Endothelial cell (in vitro differentiated cells): ENCODE measurements at places on chromosomes 6 and 20. TPM values are rescaled to one million over a fixed set of nuclear protein-coding genes. Genes with fewer than 3 reads are reported as not detected.

Gene GSTA2
- total RNA-seq: not detected

Gene TRIM15
- not detected for total RNA-seq

Gene EYS
- not detected for total RNA-seq

- peaks cover 24% of the 10 kb centered on the region for H3K4me1 ChIP-seq
- peaks cover 11% of the 10 kb centered on the region for H3K36me3 ChIP-seq
- H3K27me3 ChIP-seq: peaks cover 4% of the 10 kb centered on the region
- H3K27ac ChIP-seq: no peak overlapping the region
- no peak overlapping the region for H3K4me3 ChIP-seq
- no peak for DNase-seq
Measured at GRCh38 chr6:167643716-167644115, 183.0 kb upstream of the AFDN start.

- DNase-seq: no peak
- H3K27ac ChIP-seq: no peak overlapping the region
- H3K36me3 ChIP-seq: peaks cover 3% of the 10 kb centered on the region
Measured at GRCh38 chr6:36319436-36319762, 17.3 kb downstream of the BNIP5 start.

DNA sequence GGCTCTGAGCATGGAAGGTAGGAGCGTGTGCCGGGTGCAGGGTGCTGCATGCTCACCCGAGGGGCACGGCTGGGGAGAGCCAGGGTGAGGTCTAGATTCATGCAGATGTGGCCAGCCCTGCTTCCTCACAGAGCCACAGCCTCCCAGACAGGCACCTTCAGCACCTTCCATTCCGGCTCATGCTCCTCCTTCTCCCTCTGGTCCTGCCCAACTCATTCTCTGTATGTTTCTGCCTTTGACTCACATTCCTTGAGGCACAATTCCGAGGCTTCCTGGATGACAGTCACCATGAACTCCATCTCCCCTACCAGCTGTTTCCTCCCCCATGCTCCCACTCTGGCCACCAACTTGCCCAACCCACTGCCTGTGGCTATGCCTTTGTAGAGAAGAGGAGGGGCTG is 35.4 kb downstream of the DACT2 start:
- peaks cover 13% of the 10 kb centered on the region for H3K27me3 ChIP-seq
- DNase-seq: no peak
- H3K36me3 ChIP-seq: no peaks in the 10 kb centered on the region
- no peak overlapping the region for H3K4me3 ChIP-seq
- H3K27ac ChIP-seq: no peak overlapping the region

DNA sequence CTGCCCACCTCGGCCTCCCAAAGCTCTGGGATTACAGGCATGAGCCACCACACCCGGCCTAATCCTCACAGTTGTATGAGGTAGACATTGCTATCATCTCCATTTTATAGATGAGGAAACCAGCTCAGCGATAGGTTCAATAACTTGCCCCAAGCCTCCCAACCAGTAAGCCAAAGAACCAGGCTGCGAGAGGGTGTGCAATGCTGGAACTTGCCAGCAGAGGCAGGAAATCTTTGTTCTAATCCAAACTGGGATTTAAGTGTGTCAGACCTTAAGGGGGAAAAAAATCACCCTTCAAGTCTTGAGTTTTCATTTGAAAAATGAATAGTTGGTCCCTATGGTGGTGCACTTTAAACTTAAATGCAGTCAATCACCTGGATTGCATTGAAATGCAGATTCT is 20.1 kb upstream of the RNGTT start:
- no peak overlapping the region for H3K27ac ChIP-seq
- H3K4me3 ChIP-seq: no peak overlapping the region
- H3K4me1 ChIP-seq: no peaks in the 10 kb centered on the region
- no peaks in the 10 kb centered on the region for H3K36me3 ChIP-seq

DNA sequence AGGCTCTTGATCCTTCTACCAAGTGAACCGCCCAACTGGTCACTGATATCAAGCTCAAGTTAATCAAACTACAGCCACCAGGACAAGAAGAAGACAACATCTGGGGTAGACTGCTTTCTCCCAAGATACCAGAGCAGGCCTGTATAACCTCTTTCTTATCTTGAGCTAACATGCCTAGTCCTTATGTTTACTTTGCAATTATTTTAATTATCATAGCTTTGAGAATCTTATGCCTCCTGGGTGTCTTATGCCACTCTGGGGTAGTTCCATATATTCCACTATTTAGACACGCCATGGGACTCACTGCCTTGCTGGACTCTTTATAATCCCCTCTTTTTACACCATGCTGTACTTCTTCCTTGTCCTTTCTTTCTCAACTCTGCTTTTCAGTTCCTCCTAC is 41.5 kb upstream of the ECI2 start:
- H3K27ac ChIP-seq: no peak overlapping the region
- DNase-seq: no peak
- peaks cover 2% of the 10 kb centered on the region for H3K27me3 ChIP-seq
- peaks cover 22% of the 10 kb centered on the region for H3K4me1 ChIP-seq

DNA sequence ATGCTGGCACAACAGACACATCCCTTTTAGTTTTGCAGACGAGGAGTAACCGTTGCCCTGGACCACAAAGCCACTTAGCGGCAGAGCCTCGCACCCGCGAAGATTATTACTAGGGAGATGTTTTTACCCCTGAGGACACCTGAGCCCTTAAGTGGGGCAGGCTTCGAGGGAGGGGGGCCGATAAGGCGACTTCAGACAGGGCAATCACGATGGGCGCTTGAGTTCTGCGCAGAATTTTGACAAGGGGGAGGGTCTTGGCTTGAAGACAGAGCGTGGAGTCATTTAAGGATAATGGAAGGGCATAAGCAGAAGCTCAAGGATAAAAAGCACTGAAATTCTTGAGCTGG is 650 bp upstream of the TTK start:
- peak overlapping the region; percentile 49 for H3K27ac ChIP-seq
- no peak for DNase-seq
- peak overlapping the region; percentile 95 for H3K4me3 ChIP-seq
- H3K4me1 ChIP-seq: peaks cover 11% of the 10 kb centered on the region

GRCh38 chr20:62498874-62499273 is 23.1 kb upstream of the GATA5 start:
- peaks cover 13% of the 10 kb centered on the region for H3K27me3 ChIP-seq
- no peak overlapping the region for H3K27ac ChIP-seq
- H3K4me1 ChIP-seq: peaks cover 7% of the 10 kb centered on the region
- peaks cover 4% of the 10 kb centered on the region for H3K36me3 ChIP-seq
- no peak for DNase-seq
- H3K4me3 ChIP-seq: no peak overlapping the region

- H3K4me3 ChIP-seq: no peak overlapping the region
- no peaks in the 10 kb centered on the region for H3K36me3 ChIP-seq
- H3K4me1 ChIP-seq: peaks cover 2% of the 10 kb centered on the region
- no peak for DNase-seq
Measured at GRCh38 chr6:118596774-118597320, 48.8 kb downstream of the PLN start.

GRCh38 chr20:21526776-21527175 is 12.9 kb upstream of the NKX2-2 start:
- peaks cover 12% of the 10 kb centered on the region for H3K27me3 ChIP-seq
- H3K36me3 ChIP-seq: no peaks in the 10 kb centered on the region
- no peak overlapping the region for H3K4me3 ChIP-seq
- peaks cover 16% of the 10 kb centered on the region for H3K4me1 ChIP-seq
- DNase-seq: no peak

GRCh38 chr20:44943828-44944227 is 16.4 kb downstream of the TOMM34 start:
- peaks cover 9% of the 10 kb centered on the region for H3K27me3 ChIP-seq
- no peak overlapping the region for H3K27ac ChIP-seq

DNA sequence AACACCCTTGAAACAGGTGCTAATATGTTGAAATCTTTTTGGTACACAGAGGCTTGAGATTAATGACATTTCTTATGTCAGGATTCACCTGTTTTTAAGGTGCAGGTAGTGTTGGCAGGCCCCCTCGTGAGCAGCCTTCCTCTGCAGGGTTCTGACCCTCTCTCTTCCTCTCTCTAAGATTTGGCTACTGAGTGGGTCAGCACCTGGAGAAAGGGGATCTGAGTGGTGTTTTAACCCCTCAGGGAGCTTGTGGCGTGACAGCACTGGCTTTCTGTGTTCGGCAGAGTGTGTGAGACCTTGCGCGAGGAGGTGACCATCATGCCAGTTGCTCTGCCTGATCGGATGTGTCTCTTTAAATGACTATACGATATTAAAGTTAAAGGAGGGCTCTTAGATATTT is 37.1 kb downstream of the HIVEP1 start:
- no peaks in the 10 kb centered on the region for H3K36me3 ChIP-seq
- H3K4me1 ChIP-seq: no peaks in the 10 kb centered on the region
- no peak overlapping the region for H3K27ac ChIP-seq
- H3K27me3 ChIP-seq: no peaks in the 10 kb centered on the region
